ENCODE measurements at places on chromosomes 2 and 18.

DNA sequence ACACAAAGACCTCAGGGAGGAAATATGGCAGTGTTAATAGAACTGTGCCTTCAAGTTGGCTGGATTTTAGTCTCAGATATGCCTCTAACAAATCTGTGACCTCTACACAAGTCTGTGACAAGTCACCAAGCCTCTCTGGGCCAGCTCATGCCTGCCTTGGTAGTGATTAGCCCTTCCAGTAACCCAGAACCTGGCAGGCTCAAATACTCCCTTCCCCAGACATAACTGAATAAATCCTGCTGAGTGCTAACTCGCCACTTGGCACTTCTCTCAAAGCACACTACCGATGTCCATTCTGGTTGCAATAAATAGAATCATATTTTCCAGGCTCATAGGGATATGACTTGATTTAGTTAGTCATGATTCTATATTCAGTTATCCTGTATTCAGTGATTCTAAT lies 15.3 kb upstream of the THSD7B start:
- DNase-seq, result no peak

DNA sequence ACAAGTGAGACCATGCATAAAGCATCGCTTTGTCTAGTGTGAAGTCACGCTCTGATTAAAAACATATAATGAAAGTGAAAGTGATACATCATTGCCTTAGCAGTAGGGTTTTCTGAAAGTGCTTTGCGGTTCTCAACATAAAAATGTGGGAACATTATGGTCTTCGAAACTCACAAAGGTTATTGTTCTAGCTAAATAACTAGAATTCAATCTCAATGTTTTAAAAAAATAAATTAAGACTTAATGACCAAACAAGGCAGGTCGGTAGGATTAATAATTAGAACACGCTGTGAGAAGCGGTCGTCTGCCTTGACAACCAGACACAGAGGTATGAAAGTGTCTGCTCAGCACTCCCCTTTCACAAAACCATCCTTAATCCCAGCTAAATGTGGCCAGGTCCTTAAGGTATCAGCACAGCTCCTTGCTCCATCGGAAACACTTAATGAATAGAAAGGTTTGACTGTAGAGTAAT lies 42.2 kb downstream of the KLHL14 start:
- DNase-seq, result no peak

GRCh38 chr2:136818839-136819238 lies 53.5 kb downstream of the THSD7B start:
- DNase-seq, result no peak

GRCh38 chr2:228841877-228842276 lies 429.2 kb downstream of the PID1 start:
- no peak for DNase-seq

GRCh38 chr2:25250331-25251070 lies 82.1 kb upstream of the POMC start:
- DNase-seq, result no peak

All from activated CD4-positive, CD25-positive, alpha-beta regulatory T cell treated with anti-CD3 and anti-CD28 coated beads, Interleukin-2, amount 50 U/mL, for 16 hours (primary cell).